Activated CD4-positive, CD25-positive, alpha-beta regulatory T cell (primary cell): ENCODE measurements at places on chromosomes 2 and 18.
A peak's percentile ranks its signal among the peaks of the same experiment; 100 is the strongest.

DNA sequence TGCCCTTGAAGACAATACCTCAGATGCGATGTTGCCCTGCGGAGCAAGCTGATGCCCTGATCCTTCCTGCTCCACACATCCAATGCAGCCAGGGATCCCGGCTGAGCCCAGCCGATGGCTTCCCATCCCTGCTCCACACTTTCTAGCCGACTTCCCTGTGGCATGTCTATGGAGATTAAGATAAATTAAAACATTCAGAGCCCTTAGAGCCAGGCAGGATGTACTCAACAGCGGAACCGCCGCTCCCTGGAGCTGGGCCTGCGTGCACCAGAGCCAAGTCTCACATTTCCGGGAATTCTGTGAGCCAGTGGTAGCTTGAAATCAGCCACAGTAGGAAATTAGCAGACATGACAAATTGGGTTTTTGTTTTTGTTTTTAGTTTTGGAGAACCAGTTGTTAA, 620.6 kb downstream of the GALR1 start:
- DNase-seq, result no peak

DNA sequence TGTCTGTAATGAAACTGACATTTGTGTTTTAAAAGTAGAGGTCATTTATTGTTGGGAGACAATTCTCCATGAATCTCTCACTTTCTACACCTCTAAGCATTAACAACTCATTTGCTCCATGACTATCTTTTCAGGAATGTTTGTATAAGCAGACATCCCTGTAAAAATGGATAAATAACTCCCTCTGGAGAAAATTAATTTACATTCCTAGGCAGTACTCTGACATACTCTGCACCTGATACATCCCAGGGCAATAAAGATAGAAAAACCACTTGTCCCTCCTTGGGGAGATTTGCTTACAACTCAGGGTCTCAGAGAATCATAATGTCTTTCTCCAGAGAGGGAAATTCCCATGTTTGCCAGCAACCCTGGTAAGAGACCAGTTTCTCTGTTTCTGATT, 1037.7 kb upstream of the SLC39A10 start:
- DNase-seq, result no peak

- DNase-seq, result no peak
These were observed 32.7 kb downstream of the QPCT start for GRCh38 chr2:37377187-37377532.

DNA sequence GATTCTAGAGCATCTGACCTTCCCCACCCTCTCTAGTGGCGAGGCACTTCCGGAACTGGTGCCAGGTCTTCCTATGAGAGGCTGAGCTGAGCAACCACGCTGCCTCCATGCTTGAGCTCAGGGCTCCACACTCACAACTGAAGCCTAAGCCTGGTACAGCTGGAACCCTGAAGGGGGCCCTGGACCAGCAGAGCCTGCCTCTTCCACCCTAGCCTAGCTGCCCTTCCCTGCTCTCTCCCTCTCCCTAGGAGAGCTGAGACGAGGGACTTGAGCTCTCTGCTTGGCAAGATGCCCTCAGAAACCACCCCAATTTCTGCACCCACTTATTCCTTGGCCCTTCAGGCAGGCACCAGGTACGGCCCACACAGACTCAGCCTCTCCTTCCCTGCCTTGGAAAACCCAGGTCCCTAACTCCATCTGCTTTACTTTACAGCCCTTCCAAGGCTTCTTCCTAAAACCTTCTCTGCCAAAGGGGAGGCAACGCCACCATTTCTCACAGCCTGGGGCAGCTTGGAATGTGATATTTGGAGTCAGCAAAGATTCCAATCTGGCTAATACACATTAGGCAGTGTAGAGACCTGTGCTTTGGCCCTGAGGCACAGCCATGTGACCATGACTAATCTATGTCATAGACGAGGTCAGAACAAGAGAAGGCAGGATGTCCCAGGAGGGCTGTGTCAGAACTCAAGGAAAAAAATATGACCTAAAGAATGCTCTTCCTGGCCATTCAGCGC, 18.8 kb downstream of the COX7A2L start:
- DNase-seq, result no peak

GRCh38 chr2:54768772-54769428, 45.4 kb downstream of the EML6 start:
- DNase-seq, result no peak

DNA sequence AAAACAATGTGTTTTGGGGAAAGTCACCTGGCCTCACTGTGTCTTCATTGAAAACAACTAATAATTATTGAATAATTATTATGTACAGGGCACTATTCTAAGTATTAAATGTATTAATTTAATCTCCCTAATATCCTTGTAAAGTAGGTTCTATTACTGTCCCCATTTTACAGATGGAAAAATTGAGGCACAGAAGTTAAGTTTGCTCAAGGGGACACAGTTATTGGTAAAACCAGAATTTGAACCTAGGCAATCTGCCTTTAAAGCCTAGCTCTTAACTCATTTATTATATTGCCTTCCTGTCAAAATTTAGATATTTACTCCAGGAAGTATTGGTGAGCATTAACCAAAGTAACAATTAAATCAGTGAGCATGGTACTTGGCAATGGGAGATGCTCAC, 84.6 kb downstream of the PMS1 start:
- no peak for DNase-seq

DNA sequence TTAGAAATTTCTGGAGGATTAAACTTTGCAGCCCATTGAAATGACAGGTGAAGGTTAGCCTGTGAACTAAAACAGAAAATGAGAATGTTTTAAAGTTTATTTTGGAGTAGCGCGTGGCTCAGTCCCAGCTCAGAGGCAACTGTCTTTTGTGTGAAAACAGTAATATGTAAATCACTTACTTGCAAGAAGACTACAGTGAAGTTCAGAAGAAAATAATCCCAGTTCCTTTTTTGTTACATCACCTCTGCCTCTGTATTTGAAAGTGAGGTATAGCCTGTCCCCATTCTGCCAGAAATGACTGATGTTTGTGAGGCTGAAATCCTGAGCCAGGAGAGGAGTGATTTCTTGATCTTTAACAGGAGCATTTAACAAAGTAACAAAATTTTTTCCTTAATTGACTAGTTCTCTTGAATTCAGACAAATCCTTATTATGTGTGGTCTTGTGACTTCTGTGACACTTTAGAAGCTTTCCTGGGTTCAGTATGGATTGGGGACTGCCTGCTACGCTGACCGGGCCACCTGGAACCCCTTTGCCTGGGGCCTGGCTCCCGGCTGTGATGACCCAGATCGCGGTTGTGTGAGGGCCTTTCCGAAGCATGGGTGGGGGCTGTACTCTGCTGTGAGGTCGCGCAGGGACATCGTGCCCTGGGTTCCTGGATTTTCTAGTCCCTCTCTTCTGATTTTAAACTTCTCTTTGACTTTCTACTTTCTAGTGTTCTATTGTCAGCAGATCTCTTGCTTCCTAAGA, 24.3 kb downstream of the TRAPPC12 start:
- no peak for DNase-seq

DNA sequence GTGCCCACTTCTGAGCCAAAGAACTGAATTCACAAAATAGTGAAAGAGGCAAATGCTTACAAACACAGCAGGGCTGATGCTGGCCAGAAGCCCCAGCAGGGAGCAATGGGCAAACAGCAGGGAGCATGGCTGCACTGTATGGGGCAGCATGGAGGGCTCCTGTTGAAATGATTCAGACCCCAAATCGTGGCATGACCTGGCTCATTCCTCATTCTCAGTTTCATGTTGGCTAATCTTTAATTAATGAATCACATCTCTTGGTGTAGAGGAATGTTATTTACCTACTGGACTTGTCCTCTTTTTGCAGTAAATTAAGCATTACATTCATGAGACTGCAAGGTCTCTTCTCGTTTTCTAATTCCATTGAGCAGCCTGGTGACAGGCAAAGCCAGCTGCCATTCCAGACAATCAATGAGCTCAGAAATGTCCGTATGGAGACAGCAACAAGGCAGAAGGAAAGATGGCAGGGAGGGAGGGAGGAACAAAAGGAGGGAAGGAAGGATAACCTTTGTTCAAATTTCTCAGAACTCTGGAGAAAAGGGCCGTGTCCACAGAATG, 84.9 kb upstream of the ST8SIA3 start:
- DNase-seq, result no peak

GRCh38 chr2:88125924-88126771, 1.7 kb downstream of the FABP1 start:
- DNase-seq, result no peak

DNA sequence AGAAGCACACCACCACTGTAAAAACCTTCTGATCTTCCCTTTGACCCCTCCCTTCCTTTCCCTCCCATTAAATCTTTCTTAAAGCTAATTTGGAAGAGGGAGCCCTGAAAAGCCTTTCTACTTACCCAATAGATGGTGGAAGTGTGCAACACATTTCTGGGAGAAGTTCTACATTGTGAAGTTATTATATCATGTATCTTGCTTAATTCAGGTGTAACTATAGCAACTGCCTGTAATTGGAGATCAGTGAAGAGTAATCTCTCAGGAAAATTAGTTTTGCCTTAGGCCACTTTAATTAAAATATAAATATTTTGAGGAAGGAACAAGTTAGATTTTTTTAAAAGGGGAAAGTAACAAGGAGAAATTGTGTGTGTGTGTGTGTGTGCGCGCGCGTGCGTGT, 266.0 kb downstream of the SH3BP4 start:
- DNase-seq, result no peak

DNA sequence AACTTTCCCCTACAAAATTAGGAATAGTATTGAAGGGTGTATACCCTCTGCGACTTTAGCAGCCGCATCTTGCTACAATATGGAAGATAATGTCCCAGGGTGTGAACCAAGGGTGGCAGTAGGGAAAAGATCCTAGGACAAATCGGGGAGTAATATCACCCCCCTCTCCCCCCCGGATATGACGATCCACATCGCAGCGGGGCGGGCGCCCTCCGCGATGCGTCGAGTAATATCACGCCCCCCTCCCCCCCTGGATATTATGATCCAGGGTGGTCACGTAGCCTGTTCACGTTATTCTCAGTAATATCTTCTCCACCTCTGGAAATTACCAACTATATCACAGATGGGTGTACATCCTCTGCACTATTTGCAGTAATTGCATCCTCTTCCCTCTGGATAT, 82.9 kb downstream of the DAPL1 start:
- no peak for DNase-seq

DNA sequence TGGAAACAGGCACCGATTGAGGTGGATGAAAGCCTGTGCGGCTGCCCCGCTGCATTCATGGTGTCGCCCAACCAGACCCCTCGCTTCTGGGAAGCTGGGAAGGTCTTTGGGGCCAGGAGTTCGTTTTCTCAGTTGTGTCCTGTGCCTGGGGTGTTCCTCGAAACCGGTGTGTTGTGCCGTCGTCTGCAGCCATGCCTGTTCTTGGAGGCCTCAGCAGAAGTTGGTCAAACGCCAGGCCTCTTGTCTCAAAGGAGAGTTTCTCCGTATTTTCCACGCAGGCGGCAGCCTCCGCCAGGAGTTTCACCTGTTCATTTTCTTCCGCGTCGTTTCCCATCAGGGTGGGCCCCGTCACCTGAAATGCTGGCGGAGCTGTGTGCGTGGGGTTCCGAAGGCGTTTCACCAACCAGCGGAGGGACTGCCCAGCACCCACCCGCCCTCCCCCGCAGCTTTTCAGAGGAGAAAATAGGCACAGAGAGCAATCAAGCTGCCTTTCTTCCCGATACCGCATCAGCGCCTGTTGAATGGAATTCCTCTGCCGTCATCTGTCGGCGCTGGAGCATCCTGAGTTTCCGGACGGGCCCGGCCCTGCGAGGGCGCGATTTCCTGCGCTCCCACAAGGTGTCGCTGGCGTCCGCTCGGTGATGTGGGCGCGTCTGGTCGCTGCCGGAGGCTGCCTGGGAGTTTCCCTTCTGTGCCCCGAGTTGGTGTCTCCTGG, 17.0 kb upstream of the NFATC1 start:
- peak; percentile 67 for DNase-seq

DNA sequence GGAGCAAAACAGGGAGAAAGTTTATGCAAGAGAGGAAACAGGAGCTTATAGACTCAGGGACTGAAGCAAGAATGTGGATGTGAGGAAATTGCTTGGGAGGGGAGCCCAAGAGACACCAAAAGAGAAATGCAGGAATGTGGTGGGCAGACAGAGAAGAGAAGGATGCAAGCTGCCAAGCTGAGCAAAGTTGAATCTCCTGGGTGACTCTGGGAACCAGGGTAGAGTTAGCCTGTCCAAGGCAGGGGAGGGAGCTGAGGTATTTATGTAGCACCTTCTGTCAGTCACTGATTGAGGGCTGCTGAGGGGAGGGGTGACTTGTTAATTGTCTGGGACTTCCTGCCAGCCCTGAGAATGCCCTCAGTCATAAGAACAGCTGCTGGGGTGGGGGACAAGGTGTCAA, 464.3 kb downstream of the NBAS start:
- DNase-seq, result no peak

- DNase-seq, result no peak
These were observed 365.9 kb downstream of the CELF4 start for GRCh38 chr18:37199741-37200140.

DNA sequence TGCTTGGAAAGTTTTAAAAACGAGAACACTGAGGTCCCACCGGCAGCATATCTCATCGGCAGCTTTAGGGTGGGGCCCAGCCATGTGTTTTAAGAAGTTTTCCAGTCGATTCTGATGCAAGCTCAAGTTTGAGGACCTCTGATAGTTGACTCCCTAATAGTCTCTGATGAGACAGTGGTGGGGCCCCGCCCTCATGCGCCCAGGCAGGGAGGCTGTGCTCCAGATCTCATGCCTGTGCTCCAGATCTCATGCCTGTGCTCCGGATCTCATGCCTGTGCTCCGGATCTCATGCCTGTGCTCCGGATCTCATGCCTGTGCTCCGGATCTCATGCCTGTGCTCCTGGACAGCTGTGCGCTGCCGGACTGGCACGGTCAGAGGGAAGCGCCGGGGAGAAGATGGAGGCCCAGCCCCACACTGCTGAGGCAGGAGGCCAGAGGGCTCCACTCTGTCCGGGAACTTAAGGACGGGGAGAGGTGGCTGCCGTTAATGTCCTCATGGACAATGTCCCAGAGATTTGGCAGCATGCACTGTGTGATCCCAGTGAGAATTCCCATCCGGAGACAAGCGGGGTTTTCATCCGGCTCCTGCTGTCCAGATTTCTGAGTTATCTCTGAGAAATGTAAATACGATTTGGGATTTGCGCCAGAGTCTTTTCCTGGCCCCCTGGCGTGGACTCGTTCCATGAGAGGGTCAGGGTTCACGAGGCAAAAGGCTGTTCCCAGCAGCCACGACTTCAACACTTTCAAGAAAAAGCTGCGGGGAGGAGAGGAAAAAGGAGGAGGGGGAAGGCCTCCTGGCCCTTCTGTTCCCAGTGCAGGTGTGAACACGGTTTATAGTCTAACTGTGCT, 9.4 kb upstream of the COLEC11 start:
- DNase-seq, result no peak
